ENCODE measurements at places on chromosomes 2 and 18.

- DNase-seq: peak; percentile 80
Observed at GRCh38 chr2:215933151-215933550, 80.2 kb downstream of the MREG start.

DNA sequence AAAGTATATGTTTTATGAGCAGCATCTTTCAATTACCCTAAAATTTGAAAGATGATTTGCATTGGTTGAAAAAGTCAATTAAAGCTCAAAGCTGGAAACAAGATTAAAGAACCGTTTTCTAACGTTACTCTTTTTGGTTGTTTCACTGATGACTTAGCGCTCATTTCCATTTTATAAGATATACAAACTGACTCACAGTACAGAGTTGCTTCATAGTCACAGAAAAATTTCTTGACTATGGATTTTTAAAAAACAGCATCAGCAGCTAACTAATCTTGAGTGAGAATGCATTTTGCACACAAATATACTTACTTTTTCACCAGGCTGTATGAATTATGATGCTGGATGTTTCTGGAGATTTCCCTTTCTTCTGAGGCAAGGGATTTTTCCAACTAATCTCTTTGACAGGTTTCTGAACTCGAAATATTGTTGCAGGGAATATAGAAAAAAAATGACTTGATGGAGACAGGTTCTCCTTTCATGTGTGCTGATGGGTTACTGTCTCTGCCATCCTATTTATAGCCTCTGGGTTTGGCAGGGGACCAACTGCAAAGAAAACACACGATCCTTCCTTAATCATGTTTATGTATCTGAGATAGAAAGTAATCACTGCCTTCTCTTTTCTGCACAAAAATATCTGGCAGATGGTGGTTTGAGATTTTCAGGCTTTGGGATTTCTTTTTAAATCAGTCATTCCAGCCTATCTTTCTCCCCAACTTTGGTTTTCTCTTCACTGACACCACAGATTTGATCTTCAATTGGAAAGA lies 129.4 kb upstream of the DAPL1 start:
- DNase-seq: no peak

DNA sequence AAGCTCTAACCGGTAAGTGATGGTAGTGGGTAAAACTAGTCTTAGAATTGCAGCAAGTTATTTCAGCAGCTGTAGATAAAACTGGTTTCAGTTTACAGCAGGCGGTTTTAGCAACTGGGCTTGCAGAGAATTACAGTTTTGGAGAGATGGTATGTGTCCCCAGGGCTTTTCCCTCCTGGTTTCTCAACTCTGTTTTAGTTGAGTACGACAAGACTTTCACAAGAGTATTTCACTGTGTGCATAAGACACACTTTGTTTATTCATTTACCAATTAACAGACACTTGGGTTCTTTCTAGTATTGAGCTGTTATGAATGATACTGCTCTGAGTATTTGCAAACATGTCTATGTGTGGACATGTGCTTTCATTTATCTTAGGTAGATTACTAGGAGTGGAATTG lies 65.6 kb upstream of the RFX8 start:
- no peak for DNase-seq

- DNase-seq: no peak
Observed at GRCh38 chr18:58216071-58216481, 172.1 kb downstream of the NEDD4L start.

GRCh38 chr2:69138247-69138772 lies 125.3 kb downstream of the ANTXR1 start:
- DNase-seq: no peak

GRCh38 chr18:74531043-74531442 lies 3.3 kb upstream of the CNDP1 start:
- no peak for DNase-seq

GRCh38 chr2:8116661-8117060 lies 565.2 kb upstream of the ID2 start:
- DNase-seq: peak; percentile 26

GRCh38 chr2:120434492-120435308 lies 88.8 kb downstream of the INHBB start:
- no peak for DNase-seq

- DNase-seq: no peak
Observed at GRCh38 chr2:12277241-12278034, 439.3 kb upstream of the TRIB2 start.

DNA sequence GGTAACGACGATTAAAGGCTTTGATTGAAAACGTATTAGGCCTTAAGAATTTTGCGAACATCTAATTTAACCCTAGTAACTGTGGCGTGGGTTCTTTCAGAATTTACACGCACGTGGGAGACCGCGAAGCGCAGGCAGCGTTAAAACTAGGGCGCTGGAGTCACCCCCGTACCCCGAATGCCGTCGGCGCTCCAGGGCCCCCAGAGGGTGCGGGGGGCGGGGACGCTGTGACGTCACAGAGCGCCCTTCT lies 673 bp upstream of the SMCHD1 start:
- no peak for DNase-seq

DNA sequence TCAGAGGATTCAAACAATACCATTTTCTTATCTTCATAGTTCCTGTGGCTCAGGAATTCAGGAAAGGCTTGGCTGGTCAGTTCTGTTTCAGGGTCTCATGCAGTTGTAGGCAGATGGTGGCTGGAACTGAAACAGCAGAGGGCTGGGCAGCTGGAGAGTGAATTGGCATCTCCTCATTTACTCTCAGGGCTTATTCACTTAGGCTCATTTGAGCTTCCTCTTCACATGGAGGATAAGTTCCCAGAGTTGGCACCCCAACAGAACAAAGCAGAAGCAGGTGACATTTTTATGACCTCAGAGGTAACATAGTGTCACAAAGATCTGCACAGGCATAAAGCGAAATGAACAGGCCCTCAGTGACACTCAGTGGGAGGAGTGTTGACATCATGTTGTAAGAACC lies 66.1 kb downstream of the RBBP8 start:
- no peak for DNase-seq

- peak; percentile 56 for DNase-seq
Observed at GRCh38 chr2:153478289-153479261, at the start of gene RPRM. TSS of gene RPRM (minus strand) at chr2:153478762. CDS start at chr2:153478565, 197 bp downstream.

DNA sequence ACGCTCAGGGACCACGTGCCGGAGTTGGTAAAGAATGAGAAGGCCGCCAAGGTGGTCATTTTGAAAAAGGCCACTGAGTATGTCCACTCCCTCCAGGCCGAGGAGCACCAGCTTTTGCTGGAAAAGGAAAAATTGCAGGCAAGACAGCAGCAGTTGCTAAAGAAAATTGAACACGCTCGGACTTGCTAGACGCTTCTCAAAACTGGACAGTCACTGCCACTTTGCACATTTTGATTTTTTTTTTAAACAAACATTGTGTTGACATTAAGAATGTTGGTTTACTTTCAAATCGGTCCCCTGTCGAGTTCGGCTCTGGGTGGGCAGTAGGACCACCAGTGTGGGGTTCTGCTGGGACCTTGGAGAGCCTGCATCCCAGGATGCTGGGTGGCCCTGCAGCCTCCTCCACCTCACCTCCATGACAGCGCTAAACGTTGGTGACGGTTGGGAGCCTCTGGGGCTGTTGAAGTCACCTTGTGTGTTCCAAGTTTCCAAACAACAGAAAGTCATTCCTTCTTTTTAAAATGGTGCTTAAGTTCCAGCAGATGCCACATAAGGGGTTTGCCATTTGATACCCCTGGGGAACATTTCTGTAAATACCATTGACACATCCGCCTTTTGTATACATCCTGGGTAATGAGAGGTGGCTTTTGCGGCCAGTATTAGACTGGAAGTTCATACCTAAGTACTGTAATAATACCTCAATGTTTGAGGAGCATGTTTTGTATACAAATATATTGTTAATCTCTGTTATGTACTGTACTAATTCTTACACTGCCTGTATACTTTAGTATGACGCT lies 5.8 kb downstream of the MYCN start:
- DNase-seq: no peak

DNA sequence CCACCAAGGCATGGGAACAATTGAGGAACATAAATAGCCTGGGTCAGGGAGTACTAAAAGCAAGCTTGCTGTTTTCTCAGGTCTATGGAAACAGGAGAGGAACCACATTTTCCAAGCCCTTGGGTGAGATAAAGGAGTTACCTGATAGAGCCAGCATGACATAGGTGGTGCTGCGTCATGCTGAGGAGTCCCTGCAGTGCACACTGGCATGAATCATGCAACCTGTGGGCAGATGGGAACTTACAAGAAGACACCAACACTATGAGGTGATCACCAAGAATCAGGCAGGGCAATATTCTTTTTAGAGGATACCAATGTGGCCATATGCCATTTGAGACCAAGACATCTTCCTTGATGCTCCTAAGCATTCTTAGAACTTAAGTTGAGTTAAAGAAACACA lies 531.8 kb downstream of the ZEB2 start:
- no peak for DNase-seq

GRCh38 chr2:111194835-111195621 lies 74.3 kb downstream of the BCL2L11 start:
- no peak for DNase-seq

- DNase-seq: no peak
Observed at GRCh38 chr2:177234267-177234666, 21.7 kb downstream of the HNRNPA3 start.

GRCh38 chr18:40347261-40347660 lies 1607.8 kb upstream of the PIK3C3 start:
- no peak for DNase-seq

DNA sequence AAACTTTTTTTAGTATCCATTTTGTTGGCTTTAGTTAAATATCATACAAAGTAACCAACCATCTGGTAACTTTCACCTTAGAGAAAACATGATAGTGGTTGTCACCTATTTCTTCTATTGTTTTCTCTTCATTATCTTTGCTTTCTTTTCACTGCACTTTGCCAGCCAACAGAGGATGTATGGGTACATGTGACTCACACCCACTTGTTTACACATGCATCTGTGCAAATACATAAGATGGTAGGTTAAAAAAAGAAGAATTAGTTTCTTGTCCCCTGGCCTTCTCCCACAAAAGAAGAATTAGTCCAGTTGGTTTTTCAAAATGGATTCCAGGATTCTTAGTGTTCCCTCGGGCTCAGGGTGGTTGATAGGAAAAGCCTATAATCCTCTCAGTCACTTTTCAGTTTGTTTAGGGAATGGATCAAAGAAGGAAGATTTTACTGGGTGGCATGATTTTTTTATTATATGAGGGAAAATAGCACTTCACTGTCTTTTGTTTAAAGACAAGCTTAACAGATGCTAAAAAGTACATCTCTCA lies 46.6 kb downstream of the CDK15 start:
- no peak for DNase-seq

GRCh38 chr2:239676716-239677452 lies 276.1 kb upstream of the HDAC4 start:
- no peak for DNase-seq

GRCh38 chr2:53793821-53794220 lies 7.0 kb downstream of the ERLEC1 start:
- DNase-seq: no peak

- DNase-seq: peak; percentile 23
Observed at GRCh38 chr2:138475277-138475776, 26.2 kb upstream of the SPOPL start.

DNA sequence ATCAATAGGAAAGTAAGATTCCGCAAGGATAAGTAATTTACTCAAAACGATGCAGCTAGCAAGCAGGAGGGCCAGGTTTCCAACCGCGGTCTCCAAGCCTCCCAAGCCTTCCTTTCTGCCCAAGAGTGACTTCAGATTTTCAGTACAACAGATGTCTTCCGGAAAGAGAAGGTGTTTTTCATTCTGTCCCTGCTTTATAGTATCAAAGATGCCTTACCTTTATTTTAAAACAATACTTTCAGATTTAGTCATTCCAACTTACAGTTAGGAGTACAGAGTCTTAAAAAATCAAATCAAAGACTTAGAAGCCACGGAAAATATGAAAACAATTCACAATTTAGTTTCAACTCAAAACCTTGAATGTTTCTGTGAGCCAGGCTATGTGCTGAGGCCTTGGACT lies 43.6 kb downstream of the CYB5A start:
- DNase-seq: no peak

DNA sequence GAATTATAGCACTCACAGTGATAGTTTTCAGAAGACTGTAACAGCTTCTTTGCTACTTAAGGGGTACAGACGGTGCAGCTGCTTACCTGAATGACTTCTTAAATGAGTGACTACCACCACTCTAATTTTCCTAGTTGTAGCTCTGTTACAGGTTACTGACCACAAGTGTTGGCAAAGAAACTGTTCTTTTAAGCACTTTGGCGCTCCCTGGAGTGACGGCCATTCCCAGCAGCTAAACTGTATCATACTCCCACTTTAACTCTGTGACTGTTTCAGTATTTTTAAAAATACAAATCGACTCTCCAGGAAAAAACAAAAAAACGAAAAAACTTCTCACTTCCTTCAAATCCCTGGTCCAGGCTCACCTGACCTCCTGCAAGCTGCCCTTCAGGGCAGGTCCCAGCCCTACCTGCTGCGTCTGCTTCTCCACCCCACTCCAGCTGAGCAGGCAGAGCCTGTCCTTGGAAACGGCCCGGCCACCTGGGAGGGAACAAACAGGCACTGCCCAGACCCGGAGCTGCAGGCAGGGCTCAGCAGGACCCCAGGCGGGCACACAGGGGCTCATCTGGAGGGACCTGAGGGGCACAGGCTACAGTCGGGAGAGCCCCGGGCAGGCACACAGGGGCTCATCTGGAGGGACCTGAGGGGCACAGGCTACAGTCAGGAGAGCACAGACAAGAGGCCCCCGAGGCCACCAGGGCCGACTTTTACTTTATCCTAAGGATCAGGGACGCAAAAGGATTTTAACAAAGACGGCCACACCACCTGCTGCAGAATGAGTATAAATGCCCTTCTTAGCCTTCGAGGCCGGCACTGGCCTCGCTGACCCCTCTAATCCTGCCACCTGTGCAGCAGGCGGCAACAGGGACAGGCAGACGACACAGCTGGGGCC lies 24.5 kb downstream of the SLC66A2 start:
- no peak for DNase-seq

GRCh38 chr2:228507231-228507824 lies 325.8 kb upstream of the SPHKAP start:
- no peak for DNase-seq

DNA sequence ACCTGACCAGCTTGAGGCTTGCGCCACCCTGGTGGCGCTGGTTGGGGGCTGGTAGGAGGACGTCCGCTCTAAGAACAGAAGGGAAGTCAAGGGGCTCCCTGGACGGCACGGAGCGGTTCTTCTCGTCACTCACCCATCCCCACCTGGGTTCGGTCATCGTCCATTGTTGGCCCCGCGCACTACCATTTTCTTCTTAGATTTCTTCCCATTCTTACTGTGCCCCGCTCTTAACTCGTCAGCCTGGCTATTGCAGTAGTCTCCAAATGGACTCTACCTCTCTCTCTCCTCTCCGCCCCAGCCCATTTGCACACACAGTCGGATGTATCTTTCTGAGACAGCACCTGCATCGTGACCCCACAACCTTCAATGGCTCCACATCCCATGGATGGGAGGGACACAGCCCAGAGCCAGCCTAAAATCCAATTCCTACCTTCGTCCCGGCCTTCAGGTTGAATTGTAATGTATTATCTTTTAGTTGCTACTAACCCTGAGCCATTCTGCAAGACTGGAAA lies 814 bp upstream of the RAB1A start:
- DNase-seq: no peak

DNA sequence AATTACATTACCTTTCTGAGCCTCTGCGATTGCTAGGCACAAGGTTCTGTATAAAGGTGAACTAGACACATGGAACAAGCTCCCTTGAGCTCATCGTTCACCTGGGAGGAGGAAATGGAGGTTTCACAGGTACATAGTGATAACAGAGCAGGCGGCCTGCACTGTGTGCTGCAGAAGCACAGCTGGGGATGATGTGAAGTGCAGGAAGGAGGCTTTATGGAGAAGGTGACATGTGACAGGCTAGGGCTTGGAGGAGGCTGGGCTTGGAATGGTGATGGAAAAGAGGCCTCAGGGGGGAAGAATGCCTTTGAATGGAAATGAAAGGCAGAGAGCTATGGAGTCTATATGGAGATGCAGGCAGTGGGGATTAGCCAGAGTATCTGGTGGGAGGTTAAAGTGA lies 22.9 kb downstream of the MARCHF4 start:
- no peak for DNase-seq

Data from inflammatory macrophage treated with lipopolysaccharide for 1 hour (primary cell).